ENCODE measurements at places on chromosomes 6 and 20. TPM values are rescaled to one million over a fixed set of nuclear protein-coding genes. Genes with fewer than 3 reads are reported as not detected.

Gene DNAH8
- not detected for total RNA-seq

Gene SMIM28
- total RNA-seq, result not detected

Gene TP53TG5
- total RNA-seq, result not detected

Gene ZSCAN23
- total RNA-seq, result 0.87 TPM

Gene MAP3K4
- 17.6 TPM for total RNA-seq

Gene PAQR8
- total RNA-seq, result 3.5 TPM

Gene SLC4A11
- 6.8 TPM for total RNA-seq
